ENCODE measurements at places on chromosomes 3 and 15.

DNA sequence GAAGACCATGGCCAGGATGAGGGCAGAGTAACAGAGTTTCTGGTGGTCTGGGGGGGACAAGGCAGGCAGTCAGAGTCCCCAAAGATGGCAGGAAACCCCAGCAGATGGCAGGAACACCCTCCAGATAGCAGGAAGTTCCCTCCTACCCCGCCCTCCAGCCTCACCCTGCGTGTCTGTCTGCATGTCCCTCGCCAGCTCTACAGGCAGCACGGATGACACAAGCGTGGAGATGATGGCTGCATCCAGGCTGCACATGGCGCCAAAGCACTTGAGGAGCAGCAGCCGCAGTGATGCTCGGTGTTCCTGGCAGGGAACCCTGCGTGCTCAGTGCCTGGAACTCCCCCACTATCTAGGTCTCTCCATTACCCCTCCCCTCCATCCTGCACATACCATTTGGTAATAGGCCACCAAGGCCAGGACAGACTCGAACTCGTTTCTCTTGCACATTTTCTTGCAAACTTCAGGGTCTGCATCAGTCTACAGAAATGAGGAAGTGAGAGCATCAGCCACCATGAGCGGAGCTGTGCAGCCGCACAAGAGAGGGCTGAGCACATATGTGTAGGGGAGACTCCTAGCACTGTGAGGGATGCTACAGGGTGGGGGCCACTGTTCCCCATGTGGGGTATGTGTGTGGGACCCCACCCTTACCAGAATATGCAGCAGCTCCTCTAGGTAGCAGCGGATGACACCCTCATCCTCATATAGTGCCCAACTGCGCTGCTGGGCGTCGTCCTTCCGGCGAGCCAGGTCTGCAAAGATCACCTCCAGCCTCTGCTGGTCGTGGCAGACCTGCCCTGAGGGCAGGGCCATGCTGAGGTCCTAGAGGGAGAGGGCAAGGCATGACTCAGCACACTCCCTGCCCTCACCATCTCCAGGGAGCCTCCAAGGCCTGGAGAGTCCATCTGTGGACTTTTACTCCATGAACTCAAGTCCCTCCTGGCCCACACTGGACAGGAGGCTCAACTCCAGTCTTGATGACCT lies 6.0 kb downstream of the NCKIPSD start:
- no peak for DNase-seq

GRCh38 chr3:9787714-9788113 lies 4.6 kb downstream of the TADA3 start:
- DNase-seq: no peak

DNA sequence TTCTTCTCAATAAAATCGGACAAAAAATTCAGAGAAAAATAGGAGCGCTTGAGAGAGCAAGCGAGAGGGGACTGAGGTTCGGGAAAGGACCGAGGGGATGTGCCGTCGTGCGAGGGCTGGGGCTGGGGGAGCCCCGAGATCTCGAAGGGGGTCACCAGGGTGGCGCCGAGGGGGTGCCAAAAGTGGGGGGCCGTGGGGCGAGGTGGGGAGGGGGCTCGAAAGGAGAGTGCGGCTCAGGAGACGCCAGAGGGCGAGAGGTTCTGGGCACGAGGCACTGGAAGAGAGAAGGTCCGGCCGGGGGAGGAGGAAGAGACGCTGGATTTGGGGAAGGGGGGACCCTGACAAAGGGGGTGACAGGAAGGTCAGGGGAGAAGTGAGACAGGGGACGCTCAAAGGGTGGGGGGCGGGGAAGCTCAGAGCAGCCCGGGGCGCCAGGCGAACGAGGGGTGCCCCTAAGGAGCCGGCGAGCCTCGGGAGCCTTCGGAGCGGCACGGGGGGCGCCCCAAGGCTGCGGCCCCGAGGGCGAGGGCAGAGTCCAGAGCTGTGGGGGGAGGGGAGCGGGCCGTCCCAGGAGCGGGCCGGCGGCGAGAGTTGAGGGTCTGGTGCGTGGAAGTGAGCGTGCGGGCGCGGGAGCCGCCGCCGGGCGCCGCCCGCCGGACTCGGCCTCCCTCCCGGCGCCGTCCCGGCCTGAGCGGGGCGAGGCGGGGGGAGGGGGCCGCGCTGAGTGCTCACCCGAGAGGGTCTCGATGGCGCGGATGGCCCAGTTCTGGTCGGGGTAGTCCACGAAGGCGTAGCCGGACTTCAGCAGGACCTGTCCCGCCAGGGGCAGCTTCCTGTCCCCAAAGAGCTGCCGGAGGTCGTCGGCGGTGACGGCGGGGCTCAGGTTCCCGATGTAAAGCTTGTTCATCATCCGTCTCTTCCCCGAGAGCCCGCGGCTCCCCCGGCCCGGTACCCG lies 514 bp downstream of the IGF2BP2 start:
- no peak for DNase-seq

DNA sequence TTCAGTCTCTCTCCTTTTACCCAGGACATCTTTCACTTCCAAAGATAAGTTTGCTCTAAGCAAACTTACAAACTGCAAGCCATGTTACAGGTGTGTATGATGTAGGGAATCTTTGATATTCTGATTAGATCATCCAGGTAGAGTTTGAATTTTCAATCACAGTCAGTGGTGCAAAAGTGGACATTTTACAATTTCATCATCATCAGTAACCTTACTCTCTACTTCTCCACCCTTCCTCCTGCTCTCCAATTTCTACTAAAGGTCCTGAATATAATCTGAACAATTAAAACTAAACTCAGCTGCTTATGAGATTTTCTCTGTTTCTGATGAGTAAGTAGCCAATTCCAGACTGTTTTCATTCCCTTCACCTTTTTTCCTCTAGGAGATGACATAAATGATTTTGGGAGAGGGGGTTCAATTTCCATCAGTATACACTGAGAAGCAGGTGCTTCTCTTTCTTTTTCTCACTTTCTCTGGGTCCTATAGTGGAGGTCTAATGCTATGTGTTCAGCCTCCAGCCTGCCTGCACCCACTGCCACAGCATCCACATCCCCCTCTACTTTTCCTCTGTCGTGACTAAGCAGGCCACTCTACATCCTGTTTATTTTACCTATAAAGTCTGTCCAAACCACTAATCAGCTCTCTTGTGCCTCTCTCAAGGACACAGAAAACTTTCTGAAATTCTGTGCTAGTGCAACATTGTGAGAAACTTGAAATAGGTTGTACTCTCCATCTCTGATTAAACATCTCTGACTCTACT lies 27.6 kb downstream of the SUCNR1 start:
- DNase-seq: no peak

DNA sequence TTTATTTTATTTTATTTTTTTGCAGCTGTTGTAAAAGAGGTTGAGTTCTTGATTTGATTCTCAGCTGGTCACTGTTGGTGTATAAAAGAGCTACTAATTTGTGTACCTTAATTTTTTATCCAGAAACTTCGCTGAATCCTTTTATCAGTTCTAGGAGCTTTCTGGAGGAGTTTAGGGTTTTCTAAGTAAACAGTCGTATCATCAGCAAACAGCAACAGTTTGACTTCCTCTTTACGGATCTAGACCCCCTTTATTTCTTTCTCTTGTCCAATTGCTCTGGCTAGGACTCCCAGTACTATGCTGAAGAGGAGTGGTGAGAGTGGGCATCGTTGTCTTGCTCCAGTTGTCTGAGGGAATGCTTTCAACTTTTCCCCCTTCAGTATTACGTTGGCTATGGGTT lies 165.8 kb upstream of the KCNMB2 start:
- DNase-seq: no peak

GRCh38 chr15:86333819-86334218 lies 254.1 kb downstream of the AGBL1 start:
- no peak for DNase-seq

DNA sequence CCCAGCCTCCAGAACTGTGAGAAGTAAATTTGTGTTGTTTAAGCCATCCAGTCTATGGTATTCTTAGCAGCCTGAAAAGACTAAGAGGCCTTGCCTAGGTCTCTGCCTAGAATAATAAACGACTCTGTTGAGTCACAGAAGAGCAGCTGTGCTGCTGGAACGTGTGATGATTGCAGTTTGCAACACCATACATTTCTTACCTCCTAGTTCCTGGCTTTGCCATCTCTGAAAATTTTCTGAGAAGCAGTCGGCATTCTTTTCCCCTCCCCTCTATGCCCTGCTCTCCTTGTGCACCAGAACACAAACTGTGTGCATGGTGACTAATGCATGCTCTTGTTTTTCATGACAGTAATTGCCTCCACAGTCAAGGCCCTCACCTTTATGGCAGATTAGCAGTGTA lies 301.3 kb downstream of the IL20RB start:
- no peak for DNase-seq

DNA sequence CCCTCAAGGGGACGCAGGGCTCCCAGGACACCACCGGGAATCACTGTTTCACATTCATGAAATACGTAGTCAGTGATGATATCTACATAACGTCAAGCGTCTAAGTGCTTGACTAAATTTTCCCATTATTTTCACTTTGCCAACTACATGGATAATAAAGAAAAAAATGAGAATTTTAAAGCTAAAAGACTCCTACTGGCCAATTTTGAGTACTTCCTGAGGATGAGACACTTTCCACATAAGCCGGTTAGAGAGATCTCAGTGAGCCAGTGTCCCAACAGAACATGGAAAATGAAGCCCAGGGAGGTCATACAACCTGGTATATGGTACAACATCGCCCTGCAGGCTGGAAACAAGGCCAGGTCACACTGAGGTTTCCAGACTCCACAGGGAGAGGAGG lies 928.1 kb downstream of the FHIT start:
- DNase-seq: no peak

DNA sequence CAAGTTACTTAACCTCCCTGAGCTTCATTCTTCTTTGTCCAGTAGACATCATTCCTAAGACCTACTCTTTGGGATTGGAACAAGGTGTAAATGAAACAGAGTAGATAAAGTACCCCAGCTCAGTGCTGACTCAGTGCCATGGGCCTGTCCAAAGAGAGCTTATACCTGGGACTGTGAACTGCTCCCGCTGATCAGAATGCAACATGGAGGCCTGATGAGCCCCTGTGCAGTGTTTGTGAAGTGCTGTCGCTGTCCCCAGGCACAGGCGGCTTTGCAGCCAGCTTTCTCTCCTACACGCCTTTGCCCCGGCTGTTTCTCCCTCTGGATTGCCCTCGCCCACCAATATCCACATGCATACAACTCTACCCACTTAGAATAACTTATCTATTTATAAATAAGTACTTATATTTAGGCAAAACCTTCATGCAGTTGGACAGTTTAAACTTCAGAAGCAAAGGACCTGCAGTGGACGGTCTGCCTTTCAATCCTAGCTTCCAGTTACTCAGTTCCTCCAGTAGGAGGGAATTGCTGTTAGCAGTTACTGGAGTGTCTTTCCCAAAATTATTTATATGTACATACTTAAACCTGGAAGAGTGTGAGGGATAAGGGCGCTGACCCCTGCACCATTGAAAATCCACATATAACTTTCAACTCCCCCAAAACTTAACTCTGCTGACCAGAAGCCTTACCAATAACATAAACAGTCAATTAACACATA lies 80.0 kb downstream of the CORO2B start:
- DNase-seq: no peak

GRCh38 chr3:115667738-115668065 lies 44.4 kb downstream of the GAP43 start:
- no peak for DNase-seq

GRCh38 chr3:139261754-139262586 lies 81.8 kb upstream of the MRPS22 start:
- no peak for DNase-seq
